ENCODE measurements at places on chromosomes 4 and X. TPM values are rescaled to one million over a fixed set of nuclear protein-coding genes. Genes with fewer than 3 reads are reported as not detected.

The PRDM5 gene
- 1.8 TPM for total RNA-seq

The PRPS2 gene
- total RNA-seq, result 31.3 TPM

The MUC7 gene
- total RNA-seq, result not detected

DNA sequence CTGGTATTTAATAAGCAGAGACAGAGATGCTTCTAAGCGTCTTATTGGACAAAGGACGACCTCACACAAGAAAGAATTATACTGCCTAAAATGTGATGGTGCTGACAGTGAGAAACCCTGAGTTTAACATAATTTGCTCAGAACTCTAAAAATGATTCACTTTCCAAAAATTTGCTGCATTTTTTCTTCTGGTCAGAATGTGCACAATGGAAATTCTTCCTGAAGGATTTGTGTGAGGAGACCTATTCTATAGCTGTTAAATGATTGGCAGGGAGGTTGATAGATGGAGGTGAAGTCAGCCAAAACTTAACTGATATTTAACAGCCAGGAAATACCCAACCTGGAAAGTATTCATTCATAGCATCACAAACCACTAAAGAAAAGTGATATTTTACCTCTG, 1.7 kb downstream of the MAGEC3 start:
- no peak for DNase-seq

GRCh38 chrX:42900947-42901346, 123.0 kb upstream of the PPP1R2C start:
- DNase-seq, result no peak

GRCh38 chrX:86021652-86022289, 25.6 kb downstream of the CHM start:
- DNase-seq, result no peak

DNA sequence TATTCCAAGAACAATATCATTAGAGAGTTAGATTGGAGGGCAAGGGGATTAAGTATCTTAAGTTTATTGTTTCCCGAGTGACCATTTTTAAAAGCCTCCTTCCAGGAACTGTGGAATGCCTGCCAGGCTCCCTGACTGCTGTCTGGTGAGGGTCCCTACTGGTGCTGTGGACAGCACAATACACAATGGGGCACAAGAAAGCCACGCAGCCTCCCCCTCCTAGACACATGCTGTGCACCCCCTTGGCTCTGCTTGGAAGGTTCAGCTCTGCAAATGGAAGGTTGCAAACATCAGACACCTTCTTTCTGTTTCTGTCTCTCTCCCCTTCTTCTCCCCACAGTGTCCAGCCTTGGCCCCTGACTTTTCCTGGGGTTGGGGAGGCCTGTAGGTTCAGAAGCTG, 153.2 kb downstream of the SHROOM3 start:
- DNase-seq, result no peak

Measured in stomach (tissue), 19 donors.